Effector memory CD4-positive, alpha-beta T cell (primary cell): ENCODE measurements at places on chromosomes 6 and 20.

DNA sequence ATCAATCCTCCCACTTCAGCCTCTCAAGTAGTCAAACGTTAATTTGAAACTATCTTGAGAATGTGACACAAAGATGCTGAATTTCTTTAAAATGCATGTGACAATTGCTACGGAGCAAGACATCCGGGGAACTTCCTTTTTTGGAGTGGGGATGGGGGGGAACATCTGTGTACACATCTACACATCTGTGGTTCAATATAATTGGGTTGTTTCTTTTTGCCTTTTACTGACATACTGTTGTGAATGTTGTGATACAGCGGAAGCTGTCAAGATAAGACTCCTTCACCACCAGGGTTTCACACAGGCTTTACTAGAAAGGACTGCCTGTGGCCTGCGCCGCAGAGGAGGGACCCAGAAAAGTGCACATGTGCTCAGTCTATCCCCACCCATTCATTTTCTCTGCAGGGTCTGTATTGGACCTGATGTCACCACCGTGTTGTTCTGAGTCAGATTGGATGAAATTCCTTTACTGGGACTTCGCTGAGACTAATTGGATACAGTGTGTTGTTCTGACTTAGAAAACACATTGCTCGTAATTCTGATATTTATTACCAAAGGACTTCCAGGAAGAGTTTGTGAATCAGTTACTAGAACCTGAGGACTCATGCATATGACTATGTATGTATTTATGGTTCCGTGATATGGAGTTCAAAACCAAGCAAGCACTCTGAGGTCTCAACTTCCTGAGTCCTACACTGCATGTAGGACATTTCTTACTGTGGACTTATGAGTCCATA, 98.7 kb upstream of the SGK1 start:
- DNase-seq, result no peak

GRCh38 chr20:41001497-41001896, 27.1 kb upstream of the TOP1 start:
- DNase-seq, result no peak

DNA sequence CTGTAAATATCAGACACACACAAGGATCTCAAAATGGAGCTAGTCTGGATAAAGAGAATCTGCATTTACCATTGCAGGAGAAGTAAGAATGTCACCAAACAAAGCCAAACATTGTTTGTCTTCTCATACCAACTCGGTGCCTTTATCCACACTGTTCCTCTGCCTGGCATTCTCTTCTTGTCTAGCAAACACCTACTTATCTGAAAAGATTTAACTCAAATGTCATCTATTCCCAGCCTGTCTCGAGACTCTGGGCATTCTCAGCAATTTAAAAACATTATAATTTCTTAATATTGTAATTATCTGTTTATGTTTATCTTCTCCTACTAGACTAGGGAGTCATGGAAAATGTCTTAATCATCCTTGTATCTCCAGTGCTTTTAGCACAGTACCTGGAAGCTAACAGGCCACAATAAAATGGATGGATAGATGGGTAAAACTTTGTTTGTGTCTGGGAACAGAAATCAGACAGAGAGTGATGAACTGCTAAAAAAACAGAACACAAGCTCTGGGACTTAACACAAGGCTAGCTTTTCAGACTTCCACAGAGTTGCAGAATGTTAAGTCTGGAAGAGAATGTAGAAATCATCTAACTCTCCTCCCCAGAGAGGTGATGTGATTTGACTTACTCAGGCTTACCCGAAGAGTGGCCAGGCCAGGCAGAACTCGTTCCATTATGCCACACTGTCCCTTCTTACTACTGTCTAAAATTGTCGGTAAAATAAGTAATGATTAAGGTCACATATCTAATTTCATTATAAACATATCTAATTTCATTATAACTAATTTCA, 42.3 kb upstream of the FAM83C start:
- DNase-seq, result no peak

DNA sequence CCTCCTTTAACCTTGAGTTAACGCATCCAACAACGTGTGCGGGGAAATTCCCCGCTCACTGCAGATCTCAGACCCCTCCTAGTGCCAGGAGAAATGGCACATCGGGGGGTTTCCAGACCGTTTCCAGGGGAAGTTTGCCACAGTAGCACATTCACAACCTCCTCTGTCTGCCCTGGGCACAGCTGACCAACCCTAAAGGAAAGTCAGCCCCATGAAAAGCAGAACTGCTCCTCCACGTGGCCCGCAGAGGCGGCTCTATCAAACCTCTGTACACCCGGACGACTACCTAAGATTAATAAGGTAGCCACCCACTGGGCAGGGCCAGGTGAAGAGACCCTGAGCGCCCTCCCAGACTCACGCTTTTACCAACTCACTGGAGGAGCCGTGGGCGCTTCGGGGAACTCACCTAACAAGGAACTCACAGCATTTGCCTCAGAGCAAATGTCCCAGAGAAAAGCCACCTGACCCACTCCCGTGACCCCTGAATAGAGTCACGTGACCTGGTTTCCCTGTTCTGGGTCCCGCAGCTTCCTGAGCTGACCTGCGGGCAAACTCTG, 93.1 kb downstream of the PRND start:
- DNase-seq, result peak; percentile 81

DNA sequence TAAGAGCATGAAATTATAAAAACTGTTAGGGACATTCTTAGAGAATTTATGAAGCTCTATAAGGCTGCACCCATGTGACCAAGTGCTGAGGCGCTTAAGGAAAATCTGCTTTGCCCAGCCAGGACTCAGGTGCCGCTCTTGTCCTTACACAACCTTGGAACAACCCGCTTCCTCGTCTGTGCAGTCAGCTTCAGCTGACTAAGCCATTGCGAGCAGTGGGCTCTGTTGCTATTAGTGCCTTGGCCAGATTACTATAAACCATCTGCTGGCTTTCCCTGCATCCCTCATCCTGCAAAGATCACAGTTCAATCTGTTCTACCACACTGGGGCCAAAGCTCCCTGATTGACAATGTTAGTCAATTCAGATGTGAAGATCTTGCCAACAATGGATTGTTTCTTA, 89.1 kb upstream of the E2F3 start:
- no peak for DNase-seq

- no peak for DNase-seq
Measured at GRCh38 chr6:81822568-81822967, 70.1 kb upstream of the TENT5A start.

- DNase-seq, result no peak
Measured at GRCh38 chr20:47304287-47304686, 52.2 kb downstream of the ZMYND8 start.

- DNase-seq, result no peak
Measured at GRCh38 chr6:123658848-123659247, 22.1 kb upstream of the TRDN start.

- no peak for DNase-seq
Measured at GRCh38 chr6:137430954-137431353, 63.2 kb downstream of the OLIG3 start.

- no peak for DNase-seq
Measured at GRCh38 chr6:128659878-128660622, 139.7 kb upstream of the PTPRK start.

DNA sequence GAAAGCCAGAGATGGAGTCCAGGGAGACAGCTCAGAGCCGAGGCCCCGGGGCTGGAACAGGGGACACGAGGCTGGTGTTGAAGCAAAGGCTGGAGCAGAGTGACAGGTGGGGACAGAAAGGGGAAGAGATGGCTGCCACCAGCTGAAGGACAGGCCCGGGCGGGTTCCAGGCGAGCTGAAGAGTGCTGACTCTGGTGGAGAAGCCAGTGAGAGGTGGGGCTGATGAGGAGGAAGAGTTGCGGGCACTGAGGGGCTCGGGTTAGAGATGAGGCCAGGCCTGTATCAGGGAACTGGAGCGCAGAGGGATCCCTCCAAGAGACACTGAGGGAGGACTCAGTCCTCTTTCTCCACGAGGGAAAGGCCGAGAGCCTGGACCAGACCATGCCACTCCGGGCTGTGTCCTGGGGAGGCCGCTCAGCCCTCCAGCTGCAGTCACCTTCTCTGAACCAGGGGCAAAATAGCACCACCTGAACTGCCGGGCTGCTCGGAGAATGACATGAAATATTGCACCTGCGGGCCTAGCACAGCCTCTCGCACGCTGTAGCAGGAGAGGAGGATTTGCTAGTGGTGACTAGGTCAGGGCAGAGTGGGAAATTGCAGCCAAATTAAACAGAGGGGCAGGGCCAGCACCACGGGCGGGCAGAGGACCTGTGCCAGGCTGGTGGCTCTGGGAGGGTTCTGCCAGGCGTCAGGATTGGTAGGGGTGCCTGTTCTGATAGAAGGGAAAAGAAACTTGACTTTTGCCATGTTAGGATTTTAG, 175.9 kb downstream of the ZDHHC14 start:
- DNase-seq, result no peak
